Activated CD4-positive, alpha-beta T cell treated with anti-CD3 and anti-CD28 coated beads for 4 hours (primary cell): ENCODE measurements at places on chromosomes 2 and 18.

DNA sequence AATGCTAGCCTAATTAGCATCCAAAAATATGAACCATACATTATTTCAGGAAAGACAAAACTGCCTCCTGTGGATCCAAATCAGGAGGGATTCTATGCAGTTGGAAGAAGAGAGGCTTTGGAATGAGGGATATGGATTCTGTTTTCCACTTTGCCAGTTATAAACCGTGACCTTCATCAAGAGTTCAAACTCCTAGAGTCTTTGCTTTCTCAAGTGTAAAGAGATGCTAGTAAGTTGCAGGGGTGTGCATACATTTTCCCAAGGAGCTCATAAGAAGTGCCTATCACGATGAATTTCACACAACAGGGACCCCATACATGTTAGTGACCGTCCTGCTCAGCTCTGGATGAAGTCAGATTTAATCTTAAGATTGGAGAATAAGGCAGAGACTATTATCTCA, 542.5 kb downstream of the SOX11 start:
- no peak for DNase-seq

DNA sequence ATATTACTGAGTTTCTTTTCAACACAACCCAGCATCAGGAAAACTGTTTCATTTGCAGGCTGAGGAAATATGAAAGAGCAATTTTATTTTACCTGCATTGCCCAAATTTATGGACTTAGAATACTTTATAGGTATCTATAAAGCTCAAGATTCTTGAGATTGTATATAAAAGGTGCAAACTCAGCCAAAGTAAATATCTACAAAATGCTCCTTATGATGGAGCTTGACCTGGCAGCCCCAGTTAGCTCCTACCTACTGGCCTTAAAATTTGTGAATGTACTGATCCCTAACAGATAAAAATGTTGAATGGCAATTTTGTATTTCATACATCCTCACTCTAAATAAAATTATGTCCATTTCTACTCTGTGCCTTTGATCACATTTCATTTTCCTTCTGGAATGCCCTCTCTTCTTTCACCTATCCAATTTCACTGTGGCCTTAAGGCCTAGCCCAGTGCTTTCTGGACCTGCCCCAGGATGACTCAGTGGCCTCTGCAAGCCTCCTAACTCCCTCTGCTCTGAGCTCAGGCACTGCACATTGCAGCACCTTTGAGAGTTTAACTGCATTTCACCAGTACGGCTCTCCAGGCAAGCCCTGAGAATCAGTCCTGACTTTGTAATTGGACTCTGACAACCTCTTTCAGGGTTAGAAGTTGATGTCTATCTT, 125.9 kb downstream of the ANTXR1 start:
- DNase-seq: no peak

- no peak for DNase-seq
These were observed 160.1 kb upstream of the BOD1L2 start for GRCh38 chr18:56986829-56987228.

GRCh38 chr2:219206328-219207133, at the start of gene ZFAND2B:
Gene ZFAND2B (plus strand): TSS chr2:219206782. CDS start chr2:219206988, 206 bp downstream.
- DNase-seq: peak; percentile 95

DNA sequence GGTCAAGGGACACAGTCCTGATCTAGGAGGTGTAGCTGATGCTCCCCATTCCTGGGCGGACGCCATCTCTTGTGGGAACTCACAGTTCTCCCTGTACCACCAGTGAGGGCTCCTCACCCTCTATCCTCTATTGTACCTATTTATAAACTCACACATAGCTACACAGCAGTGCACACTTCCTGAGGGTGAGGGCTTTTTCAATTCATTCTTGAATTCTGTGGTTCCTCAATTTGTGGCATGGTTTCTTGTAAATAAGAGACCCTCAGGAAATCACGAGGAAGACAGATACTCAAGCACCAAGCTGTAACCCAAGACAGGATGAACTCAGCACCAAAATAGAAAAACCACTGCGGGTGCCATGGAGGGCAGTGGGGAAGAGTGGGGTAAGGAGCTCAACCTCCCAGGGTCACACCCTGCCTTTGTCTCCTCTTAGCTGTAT, 245.9 kb upstream of the PXDN start:
- DNase-seq: no peak

DNA sequence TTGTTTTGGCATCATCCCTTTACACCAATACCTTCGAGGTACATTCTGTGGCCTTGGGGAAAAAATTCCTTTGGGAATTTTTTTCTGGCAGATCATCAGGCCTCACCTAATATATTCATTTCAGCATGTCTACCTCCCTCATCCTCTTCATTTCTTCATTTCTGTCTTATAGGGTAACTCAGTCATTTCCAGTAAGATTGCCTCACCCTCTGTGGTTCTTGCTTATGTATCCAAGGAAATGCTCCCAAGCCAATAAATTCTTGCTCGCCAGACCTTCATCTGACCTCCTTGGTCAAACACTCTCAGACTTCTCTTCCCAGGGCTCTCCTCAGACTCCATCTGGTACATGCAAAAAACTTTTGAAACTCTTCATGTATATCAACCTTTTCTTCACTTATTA, 265.6 kb downstream of the TMX3 start:
- no peak for DNase-seq

DNA sequence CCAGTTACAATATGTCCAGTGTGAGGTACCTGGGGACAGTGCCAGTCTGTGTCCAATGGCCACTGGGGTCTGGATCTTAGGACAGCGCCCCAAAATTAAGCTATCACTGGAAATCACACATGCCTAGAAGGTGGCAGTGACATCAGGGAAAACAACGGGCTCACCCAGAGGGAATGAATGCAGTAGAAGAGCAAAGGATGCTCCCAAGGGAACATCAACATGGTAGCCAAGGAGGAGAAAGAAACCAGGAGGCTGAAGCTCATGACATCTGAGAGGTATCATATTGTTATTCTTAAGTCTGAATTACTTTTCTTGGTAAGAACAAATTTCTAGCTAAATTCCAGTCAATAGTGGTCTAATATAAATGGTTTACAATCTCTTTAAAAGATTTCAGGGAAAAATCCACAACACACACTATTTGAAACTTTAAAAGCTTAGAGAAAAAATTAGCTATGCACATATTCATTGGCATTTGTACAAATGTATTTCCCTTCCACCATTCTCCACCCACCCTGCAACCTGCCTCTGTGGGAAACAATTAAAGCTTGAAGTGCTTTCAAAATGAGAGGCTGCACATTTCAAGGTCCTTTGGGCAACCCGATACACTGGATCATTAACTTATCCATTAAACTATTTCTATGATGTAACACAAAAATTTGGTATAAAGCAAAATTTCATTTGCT, 55.5 kb downstream of the SIGLEC15 start:
- no peak for DNase-seq
